ENCODE measurements at places on chromosomes 6 and 20.

DNA sequence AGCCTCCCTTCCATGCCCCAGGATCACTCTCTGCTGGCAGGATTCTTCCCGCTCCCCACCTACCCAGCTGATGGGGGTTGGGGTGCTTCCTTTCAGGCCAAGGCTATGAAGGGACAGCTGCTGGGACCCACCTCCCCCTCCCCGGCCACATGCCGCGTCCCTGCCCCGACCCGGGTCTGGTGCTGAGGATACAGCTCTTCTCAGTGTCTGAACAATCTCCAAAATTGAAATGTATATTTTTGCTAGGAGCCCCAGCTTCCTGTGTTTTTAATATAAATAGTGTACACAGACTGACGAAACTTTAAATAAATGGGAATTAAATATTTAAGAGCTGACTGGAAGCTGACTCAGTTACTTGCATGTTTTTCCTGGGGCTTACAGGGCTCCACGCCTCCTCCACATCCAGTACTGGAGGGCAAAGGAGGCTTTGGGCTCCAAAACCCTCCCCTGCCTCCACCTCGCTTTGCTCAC is 24.3 kb upstream of the FANCE start:
- DNase-seq = peak; percentile 64

DNA sequence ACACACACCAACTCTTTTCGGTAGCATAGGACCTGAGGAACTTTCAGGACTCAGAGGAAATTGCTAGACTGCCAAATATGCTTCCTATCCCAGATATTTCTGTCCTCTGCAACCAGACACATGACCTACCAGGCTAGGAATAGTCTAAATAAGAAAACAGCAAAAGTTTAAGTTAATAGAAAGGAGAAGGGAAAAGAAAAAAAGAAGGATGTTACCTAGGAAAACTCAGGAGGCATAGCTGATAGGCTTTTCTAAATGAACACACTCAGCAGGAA is 74.6 kb downstream of the MAP3K5 start:
- no peak for DNase-seq

- DNase-seq = no peak
These were observed 120.9 kb downstream of the SYCP2 start for GRCh38 chr20:59812286-59813125.

DNA sequence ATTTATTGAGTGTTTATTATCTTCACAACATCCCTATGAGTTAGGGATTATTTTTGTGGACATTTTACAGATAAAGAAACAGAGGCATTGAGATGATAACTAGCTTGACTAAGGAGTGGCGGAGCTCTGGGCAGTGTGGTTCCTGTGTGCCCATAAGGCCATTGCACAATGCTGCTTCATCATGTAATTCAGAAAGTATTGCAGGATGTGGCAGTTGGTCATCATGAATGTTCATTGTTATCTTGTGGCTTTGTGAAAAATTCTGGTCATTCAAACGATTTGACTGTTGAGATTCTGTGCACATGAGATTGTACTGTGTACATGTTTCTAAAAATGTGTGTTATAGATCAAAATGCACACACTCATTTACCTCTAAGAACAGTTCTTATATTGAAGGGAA is 150.8 kb downstream of the ESR1 start:
- peak; percentile 37 for DNase-seq

DNA sequence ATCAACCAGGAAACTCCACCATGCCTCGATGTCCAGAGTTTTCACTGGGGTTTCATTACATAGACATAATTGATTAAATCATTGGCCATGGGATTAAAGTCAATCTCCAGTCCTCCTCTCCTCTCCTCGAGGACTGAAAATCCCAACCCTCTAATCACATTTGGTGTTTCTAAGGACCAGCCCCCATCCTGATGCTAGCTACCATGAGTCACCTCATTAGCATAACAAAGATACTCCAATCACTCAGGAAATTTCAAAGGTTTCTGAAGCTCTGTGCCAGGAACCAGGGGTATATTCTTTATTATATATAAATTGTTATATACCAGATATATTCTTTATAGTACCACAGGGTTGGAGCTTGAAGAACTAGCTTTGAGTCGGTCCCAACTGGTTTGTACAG is 212.9 kb upstream of the PRND start:
- peak; percentile 46 for DNase-seq

DNA sequence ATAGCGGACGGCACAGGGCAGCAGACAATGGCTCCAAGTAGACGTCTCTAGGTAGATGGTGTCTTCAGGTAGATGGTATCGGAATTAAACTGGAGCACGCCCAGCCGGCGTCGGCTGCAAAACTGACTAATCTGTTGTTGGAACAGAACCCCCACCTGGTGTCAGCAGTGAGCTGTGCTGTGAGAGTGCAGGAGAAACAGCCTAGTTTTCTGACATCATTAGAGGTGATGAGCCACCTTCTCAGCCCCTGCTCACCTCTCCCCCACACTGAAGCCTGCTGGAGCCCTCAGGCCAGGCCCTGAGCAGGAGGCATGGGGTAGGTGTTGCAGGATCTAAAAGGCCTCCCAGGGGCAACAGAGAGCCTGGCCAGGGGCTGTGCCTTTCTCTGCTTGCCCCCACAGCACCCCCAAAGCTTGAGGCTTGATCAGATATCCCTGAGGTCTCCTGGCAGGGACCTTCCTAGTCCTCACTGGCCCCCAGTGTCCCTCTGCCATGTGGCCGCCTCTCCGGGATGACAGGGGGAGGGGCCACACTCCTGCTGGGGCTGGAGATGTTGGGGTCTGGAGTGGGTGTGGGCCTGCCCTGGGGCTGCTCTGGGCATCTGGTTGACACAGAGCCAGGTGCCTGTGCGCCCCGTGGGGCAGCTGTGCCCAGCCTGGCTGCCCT is 6.9 kb upstream of the HELZ2 start:
- peak; percentile 53 for DNase-seq

GRCh38 chr6:124535746-124536145 is 426.5 kb upstream of the RNF217 start:
- DNase-seq = peak; percentile 74

GRCh38 chr6:35474942-35475570 is 6.9 kb downstream of the RPL10A start:
- no peak for DNase-seq

GRCh38 chr20:14830466-14830865 is 493.1 kb upstream of the FLRT3 start:
- no peak for DNase-seq

GRCh38 chr6:47147836-47148344 is 105.8 kb upstream of the ADGRF1 start:
- no peak for DNase-seq

DNA sequence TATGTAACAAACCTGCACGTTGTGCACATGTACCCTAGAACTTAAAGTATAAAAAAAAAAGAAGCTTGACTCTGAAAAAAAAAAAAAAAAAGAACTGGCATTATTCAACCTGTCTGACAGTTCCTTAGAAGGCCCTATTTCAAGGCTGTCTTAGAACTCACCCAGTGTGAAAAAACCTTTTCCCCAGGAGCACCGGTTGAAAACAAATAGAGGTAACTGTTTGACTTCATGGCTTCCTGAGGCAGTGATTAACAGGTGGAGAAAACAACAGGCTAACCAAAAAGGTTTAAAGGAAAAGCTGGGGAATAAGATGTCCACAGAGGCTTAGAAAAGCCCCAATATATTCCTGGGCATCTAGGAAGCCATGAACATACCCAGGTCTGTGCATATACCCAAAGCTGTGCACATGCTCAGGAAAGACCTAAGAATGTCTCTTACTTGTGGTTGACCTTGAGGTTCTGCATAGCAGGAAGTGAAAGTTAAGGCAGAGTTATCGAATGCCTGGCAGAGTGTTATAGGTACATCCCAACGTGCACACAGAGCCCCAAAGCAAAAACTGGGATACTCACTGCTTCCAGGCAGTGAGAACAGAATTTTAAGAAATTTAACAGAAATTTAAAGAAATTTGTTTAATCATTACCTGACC is 7.0 kb downstream of the UQCC1 start:
- no peak for DNase-seq

DNA sequence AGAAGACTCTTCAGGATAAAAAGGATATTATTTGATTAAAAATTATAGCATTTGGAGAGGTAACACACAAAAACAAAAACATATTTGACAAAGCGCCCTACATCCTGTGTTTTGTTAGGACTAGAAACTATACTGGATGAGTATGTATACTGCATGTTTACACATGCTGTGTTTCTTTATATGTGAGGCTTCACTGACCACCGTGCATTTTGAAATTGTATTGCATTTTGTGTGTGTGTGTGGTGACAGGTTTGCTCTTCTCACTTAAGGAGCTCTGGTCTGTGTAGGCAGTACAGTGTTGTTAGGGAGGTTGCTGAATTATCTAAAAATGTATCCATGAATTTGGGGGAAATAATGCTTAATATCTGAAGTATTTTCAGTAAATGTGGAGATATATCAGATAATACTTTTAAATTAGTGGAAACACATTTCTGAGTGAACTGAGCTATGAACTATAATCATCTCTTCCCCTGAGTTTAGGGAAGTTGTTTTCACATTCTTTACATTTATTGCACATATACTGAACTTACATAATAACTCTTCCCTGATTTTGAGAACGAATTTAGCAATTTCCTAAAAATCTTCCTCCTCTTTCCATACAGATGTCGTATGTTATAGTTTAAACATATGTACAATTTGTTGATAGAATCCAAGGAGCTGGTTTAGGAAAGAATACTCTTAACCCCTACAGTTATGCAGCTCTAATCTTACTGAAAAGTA is 43.3 kb downstream of the TMEM170B start:
- DNase-seq = no peak

GRCh38 chr6:15620611-15621010 is 42.2 kb downstream of the DTNBP1 start:
- DNase-seq = no peak

DNA sequence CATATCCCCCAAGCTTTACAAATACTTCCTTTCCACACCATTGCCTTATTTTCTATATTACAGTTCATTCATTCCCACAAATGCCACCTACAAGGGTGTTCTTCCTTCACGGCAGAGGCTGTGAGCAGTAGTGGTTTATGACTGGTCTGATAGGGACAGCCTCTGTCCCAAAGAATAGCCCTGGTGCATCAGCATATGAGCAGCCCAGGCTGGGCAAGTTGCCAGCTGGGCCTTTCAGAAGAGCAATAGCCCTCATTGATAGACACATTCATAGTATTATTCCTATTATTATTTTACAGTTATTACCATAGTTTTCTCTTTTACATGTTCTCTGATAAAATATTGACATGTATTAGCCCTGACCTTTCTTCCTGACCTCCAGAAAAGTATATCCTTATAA is 149.9 kb downstream of the MMS22L start:
- DNase-seq = no peak

DNA sequence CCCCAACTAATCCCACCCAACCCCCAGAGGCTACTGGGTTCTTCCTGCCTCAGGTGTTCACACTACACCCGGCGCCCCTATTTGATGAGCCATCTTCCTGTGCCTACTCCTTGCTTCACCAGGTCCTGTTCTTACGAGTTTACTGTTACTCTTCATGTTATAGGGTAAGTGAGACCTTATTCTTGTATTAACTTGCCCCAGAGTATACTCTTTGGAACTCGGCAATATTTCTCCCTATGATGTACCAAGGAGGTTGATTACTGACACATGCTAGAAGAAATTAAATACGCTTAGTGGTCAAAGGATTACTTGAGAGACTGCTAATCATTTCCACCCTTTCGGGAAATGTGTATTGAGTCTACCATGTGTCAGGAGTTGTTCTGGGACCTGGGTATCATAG is 8.9 kb downstream of the RING1 start:
- no peak for DNase-seq

DNA sequence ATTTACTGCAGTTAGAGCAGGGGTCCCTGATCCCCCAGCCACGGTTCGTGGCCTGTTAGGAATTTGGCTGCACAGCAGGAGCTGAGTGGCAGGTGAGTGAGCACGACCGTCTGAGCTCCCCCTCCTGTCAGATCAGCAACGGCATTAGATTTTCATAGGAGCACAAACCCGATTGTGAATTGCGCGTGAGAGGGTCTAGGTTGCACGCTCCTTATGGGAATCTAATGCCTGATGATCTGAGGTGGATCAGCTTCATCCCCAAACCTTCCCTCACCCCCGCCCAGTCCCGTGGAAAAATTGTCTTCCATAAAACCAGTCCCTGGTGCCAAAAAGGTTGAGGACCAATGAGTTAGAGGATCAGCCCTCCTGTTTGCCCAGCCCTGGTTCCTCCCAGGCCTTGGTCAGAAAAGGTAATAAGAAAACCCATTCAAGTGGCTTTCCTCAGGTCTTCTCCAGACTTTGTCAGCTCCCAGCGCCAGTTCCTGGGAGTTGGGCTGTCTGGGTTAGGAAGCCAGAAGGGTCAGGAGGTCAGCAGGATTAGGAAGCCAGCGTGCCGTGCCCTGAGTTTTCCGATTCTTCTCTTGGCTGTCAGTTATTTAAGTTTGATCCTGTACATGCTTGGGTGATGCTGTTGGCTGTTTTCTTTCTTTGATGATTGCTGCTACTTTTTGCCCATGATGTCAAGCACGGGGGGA is 139.9 kb upstream of the PMEPA1 start:
- no peak for DNase-seq

GRCh38 chr6:14016432-14016831 is 91.7 kb downstream of the RNF182 start:
- no peak for DNase-seq

DNA sequence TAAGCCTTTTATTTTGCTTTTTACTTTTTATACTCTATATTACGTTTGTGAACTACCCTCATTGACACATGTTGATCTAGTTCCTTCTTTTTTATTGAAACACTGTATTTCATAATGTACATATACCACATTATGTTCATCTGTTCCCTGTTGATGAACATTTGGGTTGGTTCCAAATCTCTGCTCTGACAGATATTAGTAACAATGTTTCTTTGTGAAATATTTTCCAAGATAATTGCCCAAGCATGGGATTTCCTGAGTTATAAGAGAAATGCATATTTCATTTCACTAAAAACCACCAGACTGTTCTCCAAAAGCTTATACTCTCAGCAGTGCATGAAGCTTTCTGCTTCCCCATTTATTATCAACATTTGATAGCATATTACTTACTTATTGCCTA is 44.2 kb upstream of the TNFRSF21 start:
- no peak for DNase-seq

DNA sequence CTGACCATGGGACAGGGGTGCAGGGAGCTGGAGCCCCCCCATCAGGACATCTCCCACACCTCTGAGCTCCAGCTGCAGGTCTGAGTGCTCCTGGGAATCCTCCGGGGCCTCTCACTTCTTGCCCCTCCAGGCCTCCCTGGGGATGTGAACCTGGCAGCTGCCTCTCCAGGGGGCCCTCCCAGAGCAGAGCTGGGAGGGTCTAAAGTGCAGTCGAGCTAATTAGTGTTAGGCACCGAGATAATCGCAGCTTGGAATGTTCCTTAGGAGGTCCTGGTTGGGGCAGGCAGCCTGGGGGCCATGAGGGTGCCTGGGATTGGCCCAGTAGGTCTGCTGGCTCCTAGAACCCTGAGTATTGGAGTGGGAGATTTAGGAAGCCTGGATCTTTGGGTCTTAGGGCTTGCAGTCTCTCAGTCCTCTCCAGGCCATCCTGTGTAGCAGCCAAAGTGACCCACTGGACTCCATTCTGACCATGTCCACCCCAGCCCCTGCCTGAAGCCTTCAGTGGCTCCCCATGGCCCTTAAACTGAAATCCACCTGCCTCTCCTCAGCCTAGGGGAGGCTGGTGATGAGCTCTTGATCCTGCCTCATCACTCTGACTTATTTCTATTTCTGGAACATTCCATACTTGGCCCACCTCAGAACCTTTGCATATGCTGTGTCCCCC is 26.0 kb downstream of the CEBPB start:
- DNase-seq = no peak

- peak; percentile 18 for DNase-seq
These were observed 124.4 kb downstream of the TCP11 start for GRCh38 chr6:35016502-35017321.
